NCI-H1694 treated with DMSO at 0.1 percent for 48 hours (cell line): ENCODE measurements at places on chromosomes 4 and X.

DNA sequence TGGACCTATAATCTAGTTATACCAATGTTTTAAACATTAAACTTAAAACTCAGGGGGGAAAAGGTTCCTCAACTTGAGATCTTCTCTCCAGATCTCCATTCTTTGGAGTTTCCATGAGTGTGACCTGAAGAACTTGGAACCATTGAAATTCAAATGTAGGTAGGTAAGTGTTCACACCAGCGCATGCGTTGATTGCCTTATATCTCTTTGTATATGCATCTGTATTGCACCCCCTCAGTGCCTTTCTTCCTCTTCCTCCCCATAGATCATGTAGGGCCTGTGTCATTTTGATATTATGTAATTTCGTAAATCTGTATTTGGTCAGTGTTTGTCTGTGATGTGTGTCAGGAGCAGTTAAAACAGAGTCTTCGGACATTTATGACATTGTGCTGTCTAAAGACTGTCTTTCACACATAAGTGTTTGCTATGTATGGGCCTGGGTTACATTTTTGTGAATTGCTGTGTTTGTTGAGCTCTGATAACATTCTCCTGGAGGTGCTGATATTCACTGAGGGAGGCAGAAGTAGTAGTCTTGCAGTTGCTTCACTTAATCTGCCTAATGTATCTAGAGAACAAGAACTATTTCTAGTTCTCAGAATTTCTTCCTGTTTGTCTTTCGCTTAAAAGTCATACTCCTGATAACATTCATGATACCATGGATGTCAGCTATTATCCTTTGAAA lies 126.3 kb downstream of the RAP1GDS1 start:
- DNase-seq = no peak

DNA sequence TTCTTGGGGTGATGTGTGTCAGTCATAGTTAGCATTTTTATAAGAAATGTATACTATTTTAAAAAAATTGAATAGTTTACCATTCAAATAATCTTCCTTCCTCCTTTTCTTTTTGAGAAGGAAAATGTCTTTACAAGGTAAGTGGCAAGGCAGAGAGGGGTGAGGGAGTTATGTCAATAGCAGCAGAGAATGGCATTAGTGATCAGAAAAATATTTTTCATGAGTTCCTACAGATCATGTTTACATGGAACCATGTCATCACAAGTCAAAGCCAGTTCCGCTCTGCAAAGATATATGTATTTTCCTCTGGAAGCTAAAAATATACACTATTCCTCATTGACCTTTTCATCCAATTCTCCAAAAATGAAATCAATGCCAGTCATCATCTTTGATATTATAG lies 67.3 kb downstream of the PTPN13 start:
- no peak for DNase-seq

- DNase-seq = no peak
These were observed 307.5 kb upstream of the FAM241A start for GRCh38 chr4:111837761-111838160.

DNA sequence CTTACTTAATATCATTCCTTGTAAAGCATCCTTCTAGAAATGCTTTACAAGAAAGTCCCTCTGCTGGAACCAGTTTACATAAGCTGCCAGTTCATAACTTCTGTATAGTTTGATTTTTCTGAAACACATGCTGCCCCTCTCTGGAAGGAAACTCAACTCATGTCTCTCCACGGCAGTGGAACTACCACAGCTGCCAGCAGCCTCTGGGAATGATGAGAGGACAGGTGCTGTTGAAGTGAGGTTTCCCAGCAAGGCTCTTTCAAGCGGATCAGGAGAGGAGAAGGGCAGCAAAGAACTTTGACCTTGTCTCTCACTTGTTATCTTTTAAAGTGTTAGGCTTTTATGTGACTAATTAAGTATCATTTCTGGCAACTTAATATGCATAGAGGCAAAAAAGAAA lies 7.3 kb downstream of the GRPR start:
- no peak for DNase-seq

GRCh38 chr4:117793845-117794480 lies 240.3 kb upstream of the NDST3 start:
- peak; percentile 36 for DNase-seq

DNA sequence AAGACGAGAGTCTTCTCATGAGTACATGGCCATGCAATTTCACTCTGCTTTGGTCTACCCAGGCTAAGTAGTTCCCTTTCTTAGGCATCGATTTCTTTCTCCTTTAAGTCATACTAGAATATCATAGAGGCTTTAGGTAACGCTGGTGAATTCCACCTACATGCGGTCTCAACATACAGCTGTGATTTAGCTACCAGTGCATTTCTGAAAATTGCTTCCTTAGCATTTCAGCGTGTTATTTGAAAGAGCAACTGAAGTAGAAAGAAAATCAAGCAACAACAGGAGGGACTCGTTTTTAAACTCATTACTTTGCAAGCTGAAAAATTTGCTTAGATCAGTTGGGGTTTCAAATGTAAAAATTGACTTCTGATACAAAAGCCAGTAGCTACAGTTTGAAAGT lies 48.1 kb upstream of the RASGEF1B start:
- no peak for DNase-seq

GRCh38 chr4:151099976-151100417 lies 569 bp downstream of the RPS3A start:
- DNase-seq = no peak

- DNase-seq = no peak
These were observed 16.0 kb downstream of the C4orf33 start for GRCh38 chr4:129111919-129112318.

GRCh38 chr4:175273995-175274753 lies 356.0 kb downstream of the ADAM29 start:
- no peak for DNase-seq

- no peak for DNase-seq
These were observed 37.7 kb downstream of the CLDN2 start for GRCh38 chrX:106957856-106958255.

DNA sequence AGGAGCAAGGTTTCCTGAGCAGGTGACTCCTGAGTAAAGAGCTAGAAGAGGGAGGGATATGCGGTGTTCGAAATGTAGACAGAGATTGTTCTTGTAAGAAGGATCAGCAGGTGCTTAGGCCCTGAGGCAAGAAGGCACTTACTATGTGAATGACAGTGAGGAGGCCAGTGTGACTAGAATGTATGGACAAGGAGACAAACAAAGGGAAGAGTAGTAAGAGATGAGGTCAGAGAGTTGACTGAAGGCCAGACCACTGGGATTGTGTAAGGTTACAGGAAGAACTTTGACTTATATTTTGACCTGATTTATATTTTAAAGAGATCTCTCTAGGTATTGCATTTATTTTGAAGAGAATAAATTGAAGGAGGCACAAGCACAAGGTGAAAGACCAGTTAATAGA lies 118.4 kb upstream of the ENPEP start:
- no peak for DNase-seq

GRCh38 chr4:36064117-36064516 lies 180.2 kb downstream of the ARAP2 start:
- DNase-seq = no peak

DNA sequence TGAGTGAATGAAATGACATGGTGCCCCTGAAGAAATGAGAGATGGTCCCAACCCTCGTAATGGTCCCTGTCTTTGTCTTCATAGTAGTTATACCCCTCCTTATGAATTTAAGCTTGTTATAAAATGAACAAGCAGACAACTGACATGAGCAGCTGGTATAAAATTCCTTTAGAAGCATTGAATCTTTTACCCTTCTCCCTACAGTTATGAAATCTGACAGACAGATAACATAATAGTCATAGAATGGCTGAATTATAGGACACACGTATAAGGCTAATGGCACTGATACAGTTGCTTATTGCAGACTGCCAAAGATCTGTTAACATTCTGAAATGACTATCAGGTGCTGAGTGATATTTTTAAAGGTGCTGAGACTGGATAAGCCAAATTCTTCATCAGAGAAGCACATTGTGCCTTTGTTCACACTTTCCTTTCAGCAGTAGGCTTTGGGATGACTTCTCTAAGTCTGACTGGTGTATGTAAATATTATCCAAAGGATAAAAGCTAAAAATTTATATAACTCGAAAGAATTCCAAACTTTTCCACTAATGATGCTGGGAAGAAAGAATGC lies 47.4 kb upstream of the PDGFC start:
- no peak for DNase-seq

DNA sequence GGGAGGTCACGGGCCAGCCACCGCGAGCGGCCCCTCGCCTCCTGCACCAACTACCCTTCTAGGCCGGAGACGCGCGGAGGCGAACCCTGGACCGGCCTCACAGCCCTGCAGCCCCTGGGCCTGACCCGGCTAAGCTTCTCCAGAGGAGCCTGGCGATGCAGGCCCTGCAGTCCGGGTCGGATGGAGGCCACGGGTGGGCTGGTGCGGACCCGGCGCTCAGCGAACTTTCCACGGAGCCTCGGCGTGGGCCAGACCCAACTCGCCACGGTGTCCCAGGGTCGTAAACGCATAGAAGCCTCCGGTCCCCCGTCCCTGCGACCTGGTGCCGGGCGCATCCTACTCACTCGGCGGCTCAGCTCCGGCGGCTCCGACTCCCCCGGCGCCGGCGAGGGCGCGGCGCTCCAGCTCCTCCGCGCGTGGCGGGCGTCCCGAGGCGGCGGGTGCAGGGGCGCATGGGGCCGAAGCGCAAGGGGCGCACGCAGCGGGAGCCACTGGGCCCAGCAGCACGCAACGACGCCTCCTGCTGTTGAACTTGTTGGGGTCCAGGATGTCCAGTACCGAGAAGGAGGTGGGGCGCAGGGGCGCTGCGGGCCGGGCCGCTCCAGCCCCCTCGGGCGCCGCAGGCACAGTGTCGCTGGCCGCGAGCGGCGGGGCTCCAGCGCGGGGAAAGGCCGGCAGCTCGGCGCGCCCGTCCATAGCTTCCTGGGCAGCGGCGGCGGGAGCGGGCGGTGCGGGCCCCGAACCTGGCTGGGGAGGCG lies 427 bp downstream of the NKX1-1 start:
- no peak for DNase-seq

DNA sequence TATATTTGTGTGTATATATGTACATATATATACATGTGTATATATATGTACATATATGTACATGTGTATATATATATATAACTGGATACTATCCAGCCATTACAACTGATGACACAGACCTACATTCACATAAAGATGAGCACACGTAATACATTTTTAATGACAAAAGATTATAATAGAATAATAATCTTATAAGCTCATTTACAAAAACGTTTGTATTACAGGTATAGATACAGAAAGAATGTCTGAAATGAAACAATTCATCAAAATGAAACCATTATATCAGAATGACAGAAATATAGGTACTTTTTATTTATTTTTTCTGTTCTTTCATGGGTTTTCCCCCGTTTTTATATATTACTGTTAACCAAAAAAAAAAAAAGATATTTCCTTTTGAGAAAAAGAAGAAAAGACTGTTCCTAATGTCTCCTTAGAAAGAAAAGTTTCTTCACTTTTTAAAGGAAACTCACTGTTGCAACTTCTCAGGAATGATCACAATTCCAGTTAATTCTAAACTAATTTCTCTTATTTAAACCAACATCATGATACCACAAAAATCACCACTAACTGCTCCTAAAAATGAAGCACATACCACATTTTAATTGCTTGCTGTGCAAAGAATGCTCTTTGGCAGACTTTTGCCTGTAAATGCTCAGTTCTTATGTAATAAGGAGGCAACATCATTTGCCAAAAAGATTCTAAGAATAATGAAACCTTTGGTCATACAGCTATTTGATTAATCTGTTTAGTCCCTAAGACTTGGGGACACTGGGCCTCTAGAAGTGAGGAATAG lies 18.9 kb downstream of the LEF1 start:
- no peak for DNase-seq
